ENCODE measurements at places on chromosomes 3 and 15.

GRCh38 chr15:34795267-34796081 is at the start of gene ACTC1:
Gene ACTC1 (minus strand): TSS chr15:34795549. CDS start chr15:34794808, 741 bp downstream.
- no peak for DNase-seq

GRCh38 chr3:33392703-33393125 is 47.5 kb downstream of the UBP1 start:
- DNase-seq: no peak

GRCh38 chr15:45715528-45715927 is 80.7 kb downstream of the SQOR start:
- DNase-seq: no peak

DNA sequence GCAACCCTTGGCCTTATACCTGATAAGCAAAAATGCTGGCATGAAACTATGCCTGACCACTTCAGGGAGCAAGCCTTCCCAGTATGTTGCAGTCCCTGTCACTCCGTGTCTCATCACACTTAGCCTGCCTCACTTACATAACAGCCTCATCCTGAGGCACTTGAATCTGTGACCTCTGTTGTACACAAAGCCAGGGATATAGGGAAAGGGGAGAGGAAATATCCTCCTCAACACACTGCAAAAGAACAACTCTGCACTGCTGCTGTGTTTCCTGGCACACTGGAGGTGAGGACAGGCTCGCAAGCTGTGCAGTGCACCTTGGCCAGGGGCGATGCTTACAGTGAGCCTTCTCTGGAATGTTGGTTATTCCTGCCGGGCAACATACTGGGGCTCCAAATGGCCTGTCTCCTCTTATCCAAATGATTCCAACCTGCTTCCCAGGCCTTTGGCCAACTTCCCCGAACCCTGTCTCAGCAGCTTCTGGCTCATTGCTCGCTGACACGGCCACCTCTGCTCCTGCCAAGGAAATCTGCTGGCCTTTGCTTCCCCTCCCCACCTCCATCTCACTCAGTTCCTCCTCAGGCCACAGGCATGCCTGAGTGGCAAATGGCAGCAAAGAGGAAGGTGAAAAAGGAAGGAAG is 109.2 kb downstream of the CD47 start:
- DNase-seq: no peak

- no peak for DNase-seq
Measured at GRCh38 chr15:64046421-64047153, at the start of gene DAPK2. Gene DAPK2 (minus strand): TSS chr15:64046485. CDS start chr15:64040261, 6,224 bp downstream.

DNA sequence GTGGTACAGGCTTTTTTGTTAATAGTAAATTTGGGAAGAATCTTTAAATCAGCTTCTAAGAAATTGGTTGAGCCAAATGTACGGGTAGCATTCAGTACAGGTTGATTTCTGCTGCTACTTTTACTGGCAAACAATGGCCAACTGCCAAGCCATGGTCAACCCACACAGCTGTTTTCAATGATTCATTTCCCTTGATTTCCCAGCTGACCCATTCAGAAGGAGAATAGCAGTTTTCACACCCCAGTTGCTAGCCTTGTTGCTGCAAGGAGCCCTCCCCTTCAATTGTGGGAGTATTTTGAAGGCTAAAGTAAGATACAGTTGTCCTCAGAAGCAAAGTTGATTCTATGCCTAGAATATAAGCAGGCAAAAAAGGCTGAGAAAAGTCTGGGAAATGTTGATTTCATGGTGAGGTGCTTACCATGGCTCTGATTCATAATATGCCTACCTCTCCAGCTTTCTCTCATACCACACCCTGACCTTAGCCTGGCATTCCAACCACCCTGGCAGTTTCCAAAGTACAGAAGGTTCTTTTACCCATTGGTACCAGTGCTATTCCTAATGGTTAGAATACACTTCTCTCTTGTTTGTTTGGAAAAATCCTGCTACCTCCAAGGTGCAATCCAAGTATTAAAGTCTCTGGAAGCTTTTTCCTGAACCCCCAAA is 320.3 kb upstream of the TGFBR2 start:
- no peak for DNase-seq

DNA sequence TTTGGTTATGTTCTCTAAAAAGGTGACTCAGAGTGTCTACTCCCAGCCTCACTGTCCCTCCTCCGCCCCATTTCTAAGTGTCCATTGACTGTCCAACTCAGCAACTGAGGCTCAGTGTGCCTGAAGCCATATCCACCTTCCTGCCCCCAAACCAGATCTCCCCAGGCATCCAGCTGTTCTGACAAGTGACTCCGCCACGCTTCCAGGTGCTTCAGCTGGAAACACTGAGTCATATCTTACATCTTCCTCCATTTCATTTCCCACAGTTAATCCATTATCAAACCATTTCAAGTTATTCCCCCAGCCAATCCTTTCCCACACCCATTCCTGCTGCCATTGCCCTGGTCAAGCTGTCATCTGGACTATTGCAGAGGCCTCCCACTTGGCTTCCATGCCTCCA is 17.1 kb downstream of the MAGEF1 start:
- no peak for DNase-seq

- DNase-seq: no peak
Measured at GRCh38 chr3:125186800-125187598, 25.5 kb downstream of the SLC12A8 start.

DNA sequence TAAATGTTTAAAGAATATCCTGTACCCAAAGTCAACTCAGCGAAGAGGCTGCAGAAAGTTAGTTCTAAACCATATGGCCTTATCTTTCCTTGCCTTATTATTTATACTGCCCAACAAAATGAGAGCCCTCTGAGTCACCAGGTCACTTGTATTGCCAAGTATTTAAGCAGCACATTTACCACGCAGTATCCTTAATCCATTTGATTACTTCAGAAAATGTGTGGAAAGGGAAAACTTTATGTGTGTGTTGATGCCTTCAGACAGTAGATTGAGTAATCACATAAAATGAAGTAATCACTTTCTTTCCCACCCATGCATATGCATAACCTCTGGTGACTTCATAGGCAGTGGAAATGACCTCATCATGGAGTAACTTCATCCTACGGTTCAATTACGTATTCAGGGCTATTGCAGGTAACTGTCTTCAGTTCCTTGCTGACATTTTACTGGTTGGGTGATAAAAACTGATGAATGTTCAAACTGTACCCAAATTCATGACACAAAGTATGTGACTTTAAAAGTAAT is 7.5 kb upstream of the CADPS start:
- DNase-seq: no peak

Measured in SIG-M5 (cell line).